Stimulated activated CD8-positive, alpha-beta memory T cell treated with anti-CD3 and anti-CD28 coated beads, Interleukin-15, amount 100 ng/mL, for 48 hours (primary cell): ENCODE measurements at places on chromosomes 13 and 19.
A peak's percentile ranks its signal among the peaks of the same experiment; 100 is the strongest.

DNA sequence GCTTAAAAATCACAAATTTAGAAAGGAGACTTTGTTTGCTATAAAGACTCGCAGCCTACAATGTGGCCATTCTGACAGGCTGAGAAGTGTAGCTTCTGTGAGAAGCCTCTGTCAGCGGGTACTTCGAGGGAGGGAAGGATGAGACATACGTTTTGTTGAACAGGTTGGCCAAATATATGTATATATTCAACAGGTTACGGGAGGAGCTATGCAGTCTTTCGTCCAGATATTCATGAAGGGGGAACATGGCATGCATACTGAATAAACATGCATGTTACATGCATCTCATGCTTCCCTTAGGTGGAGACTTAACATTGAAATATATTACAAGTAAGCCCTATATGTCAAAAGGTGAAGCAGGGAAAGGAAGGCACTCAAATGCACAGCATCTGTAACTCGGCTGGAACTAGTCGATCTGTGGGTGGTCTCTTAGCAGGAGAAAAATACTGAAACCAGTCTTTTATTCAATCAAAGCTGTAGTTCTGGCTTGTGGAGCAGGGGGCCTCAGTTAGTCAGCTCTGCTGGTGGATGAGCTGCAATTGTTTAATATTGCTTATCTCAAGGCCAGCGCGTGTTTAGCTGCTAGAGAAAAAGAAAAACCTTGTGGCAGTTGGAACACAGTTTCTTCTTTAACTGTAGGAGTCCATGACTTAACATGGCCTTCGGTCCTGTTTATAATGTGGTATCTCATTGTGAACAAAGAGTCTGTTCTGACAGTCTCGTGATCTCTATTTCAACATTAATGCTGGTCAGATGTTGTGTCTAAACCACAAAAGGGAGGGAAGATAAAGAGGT, 94.3 kb downstream of the FAM216B start:
- DNase-seq, result no peak

DNA sequence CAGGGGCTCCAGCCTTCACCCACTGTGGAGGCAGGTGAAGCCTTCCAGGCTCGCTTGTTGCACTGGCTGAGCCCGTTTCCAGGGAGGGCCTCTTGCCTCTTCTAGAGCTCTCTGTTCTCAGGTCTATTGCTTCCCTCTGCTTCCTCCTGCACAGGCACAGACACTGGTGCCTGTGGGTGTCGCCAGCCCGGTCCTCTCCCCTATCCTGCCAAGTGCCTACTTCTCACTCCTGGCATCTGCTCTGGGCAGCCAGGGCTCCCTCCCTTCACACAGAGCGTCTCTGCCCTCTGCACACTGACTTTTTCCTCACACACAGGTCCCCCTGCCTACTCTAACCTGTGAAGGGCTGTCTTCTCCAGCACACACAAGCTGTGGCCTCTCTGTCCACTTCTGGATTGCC, 60.3 kb downstream of the SLC7A9 start:
- no peak for DNase-seq

DNA sequence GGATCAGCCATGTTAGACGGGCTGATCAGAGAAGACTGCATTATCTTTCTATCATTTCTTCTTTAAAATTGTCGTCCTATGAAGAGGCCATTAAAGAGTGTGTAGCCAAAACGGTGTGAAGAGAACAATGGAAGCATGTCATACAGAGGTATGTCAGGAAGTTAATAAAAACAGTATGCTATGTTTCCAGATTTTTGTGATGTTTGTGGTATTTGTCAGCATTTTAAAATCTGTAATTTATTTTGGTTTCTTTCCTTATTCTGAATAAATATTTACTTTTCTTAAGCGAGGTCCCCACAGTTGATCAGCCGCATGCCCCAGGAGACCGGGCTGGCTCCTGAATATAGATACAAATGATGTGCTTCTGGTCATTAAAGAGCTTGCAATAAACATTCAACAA, 142.9 kb upstream of the SERP2 start:
- no peak for DNase-seq

DNA sequence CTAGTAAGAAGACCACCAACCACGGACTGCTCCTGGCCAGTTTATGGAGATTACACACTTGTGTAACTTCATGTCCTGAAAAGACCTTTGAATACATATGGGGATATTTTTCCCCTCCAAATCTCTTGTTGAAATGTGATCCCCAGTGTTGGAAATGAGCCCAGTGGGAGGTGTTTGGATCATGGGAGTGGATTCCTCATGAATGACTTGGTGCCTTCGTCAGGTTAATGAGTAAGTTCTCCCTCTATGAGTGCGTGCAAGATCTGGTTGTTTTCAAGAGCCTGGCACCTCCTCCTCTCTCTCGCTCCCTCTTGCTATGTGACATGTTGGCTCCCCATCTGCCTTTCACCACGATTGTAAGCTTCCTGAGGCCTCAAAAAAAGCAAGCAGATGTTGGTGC, 769.0 kb upstream of the SLITRK1 start:
- no peak for DNase-seq

DNA sequence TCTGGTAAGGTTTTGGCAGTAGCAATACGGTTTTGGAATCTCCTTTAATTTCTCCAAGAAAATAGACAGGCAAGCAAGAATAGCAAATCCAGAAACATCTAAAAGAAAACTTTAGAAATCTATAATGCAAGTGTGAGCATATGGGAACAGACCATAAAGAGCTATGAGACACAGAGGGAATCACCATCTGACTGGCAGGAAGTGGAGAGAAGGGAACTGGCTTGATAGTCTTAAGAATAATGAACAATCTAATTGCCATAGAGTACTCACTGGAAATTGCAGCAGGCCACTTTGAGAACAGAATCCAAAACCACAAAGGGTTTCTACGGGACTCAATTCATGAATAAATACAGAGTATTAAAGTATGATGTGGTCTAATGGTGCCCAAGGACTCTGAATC, 39.6 kb upstream of the MIR17HG start:
- DNase-seq, result no peak

- DNase-seq, result no peak
These were observed 10.8 kb downstream of the ALOX5AP start for GRCh38 chr13:30745906-30746686.

DNA sequence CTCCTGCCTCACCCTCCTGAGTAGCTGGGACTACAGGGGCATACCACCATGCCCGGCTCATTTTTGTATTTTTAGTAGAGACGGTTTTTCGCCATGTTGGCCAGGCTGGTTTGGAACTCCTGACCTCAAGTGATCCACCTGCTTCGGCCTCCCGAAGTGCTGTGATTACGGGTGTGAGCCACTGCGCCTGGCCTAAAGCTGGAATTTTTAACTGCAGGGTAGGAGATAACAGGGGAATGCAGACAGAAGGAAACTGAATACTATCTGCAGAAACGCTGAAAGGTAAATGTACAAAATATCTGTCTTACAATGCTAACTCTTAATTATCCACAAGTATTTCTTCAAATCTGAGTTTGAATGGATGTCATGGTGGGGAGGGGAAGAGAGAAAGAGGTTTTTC, 13.8 kb downstream of the TMTC4 start:
- no peak for DNase-seq

DNA sequence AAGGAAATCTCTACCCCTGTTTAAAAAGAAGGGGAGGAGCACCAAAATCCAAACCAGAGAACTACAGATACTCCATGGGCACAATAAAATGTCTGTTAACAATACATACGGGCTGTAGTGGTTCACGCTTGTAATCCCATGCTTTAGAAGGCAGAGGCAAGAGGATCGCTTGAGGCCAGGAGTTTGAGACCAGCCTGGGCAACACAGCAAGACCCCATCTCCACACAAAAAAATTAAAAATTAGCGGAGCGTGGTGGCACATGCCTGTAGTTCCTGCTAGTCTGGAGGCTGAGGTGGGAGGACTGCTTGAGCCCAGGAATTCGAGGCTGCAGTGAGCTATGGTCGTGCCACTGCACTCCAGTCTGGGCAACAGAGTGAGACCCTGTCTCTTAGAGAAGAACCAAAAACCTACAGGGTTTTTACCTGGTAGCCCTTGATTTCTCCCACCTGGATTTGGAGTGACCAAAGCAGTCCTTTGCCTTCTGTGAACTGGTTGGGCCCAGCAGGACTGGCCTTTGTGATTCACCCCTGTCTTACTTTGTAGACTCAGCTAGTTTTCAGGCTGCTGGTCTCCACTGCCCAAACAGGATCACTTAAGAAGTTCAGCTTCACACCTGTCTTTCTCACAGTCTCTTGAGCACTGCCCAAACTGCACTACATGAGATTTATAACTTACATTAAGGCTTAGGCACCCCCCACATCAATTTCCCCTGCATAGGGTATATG, 38.7 kb upstream of the FLT1 start:
- DNase-seq, result no peak

DNA sequence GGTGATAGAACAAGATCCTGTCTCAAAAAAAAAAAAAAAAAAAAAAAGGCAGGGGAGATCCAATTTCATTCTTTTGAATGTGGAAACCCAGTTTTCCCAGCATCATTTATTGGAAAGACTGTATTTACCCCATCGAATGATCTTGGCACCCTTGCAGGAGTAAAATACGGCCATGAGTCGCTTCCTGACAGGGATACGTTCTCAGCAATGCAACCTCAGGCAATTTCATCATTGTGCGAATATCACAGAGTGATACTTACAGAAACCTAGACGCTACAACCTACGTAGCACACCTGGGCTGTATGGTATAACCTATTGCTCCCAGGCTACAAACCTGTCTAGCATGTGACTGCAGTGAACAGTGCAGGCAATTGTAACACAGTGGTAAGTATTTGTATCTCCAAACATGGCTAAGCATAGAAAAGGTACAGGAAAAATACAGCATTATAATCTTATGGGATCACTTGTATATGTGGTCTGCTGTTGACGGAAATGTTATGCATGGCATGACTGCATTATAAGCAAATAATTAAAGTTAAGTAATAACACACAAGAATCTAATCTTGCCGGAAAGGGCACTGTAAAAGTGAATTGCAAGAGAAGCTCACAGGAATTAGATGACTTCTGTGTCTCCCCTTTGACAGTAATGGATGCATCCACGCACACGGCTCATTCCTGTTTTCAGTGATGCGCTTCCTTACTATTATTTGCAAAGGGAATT, 24.1 kb downstream of the RFX2 start:
- no peak for DNase-seq

DNA sequence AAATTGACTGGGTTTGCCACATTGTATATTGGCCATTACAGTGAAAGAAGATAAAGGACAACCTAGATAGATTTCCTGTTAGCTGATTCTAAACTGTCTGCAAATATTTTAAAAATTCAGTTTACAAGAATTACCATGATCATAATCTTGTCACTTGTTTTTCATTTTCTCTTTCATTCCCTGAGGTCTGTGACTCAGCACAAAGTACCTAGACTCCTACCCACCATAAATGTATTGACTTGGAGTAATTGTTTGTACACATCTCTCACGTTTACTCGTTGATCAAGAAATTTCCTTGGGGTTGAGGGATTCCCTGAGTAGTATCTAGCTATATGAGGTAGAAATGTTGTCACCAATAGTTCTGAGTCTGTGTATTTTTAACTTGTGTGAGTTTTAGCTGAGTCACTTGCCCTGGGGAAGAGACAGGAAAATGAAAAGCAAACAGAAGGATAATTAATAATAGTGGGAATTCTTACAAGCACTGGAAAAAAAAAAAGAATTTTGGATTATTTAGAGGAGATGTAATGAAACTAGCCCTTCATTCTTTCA, 299.2 kb upstream of the DACH1 start:
- DNase-seq, result no peak

DNA sequence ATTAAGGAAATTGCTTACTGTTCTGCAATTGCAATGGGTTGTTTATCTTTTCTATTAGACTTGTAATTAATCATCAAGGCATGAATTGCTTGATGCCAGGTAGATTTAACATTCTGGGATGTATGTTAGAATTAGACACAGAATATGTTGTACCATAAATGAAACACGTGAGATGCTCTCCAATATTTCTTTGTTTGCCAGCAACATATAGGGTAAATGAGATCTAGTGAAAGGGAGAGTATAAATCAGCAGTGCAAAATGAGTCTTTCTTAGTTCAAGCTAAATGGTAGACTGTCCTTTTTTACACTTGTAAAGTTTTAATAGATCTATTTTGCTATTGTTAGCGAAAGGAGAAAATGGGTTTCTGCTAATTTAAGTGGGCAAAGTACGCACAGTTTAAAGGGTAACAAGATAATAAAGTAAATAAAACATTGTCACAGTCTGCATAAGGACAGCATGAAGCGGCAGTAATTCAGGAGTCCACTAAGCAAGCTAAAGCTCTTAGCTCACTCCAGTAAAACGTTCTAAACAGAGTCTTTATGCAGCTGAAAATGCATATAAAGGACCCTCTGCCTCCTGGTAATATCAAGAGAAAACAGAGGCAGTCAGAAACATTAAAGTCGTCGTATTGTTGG, 1137.1 kb downstream of the OLFM4 start:
- DNase-seq, result no peak

DNA sequence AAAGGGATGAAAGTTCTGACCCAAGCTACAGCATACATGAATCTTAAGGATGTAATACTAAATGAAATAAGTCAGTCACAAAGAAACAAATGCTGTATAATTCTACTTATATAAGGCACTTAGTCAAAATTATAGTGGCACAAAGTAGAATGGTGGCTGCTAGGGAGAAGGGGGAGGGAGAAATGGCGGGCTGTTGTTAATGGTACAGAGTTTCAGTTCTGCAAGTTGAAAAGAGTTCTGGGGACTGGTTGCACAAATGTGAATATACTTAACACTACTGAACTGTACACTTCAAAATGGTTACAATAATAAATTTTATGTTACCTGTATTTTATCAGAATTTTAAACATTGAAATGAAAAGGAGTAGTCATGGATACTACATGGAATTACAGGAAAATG, 48.9 kb upstream of the CLDN10 start:
- no peak for DNase-seq

DNA sequence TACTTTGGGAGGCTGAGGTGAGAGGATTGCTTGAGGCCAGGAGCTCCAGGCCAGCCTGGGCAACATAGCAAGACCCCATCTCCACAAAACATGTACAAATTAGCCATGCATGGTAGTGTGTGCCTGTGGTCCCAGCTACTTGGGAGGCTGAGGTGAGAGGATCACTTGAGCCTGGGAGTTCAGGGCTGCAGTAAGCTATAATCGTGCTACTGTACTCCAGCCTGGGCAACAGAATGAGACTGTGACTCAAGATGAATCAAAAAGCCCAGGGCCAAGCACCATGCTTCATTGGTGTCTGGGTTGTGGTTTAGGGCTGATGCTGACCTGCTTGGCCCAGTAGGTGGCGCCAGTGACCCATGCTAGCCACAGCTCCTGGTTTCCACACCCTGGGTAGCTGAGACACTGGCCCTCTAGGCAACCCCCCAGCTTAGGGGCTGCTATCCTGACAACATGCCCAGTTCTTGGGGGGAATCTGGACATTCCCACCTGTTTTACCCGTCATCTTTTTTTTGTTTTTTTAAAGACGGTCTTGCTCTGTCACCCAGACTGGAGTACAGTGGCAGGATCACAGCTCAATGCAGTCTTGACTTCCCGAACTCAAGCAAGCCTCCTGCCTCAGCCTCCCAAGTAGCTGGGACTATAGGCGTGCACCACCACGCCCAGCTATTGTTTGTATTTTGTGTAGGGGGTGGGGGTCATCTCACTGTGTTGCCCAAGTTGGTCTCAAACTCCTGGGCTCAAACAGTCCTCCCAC, 5.5 kb downstream of the CCDC124 start:
- DNase-seq, result peak; percentile 68

GRCh38 chr13:98141509-98142379, 1.1 kb upstream of the FARP1 start:
- DNase-seq, result no peak

- no peak for DNase-seq
These were observed 16.6 kb upstream of the EPHX3 start for GRCh38 chr19:15248648-15249527.

- DNase-seq, result no peak
These were observed 31.1 kb downstream of the ZNF146 start for GRCh38 chr19:36246006-36246481.
